ENCODE measurements at places on chromosomes 5 and 9. TPM values are rescaled to one million over a fixed set of nuclear protein-coding genes. Genes with fewer than 3 reads are reported as not detected.

PCDHGA11 gene
- 7.4 TPM for total RNA-seq

MEGF9 gene
- 11.1 TPM for total RNA-seq

CARTPT gene
- not detected for total RNA-seq

UBE2R2 gene
- total RNA-seq = 34.2 TPM

MTAP gene
- total RNA-seq = 29.0 TPM

PCDHGB1 gene
- 1.7 TPM for total RNA-seq

C5orf47 gene
- not detected for total RNA-seq

ARID3C gene
- total RNA-seq = 0.48 TPM

GPX8 gene
- 42.5 TPM for total RNA-seq

PPIC gene
- total RNA-seq = 26.8 TPM

RASGRF2 gene
- total RNA-seq = 5.4 TPM

MYOT gene
- total RNA-seq = not detected

PLPP7 gene
- 2.6 TPM for total RNA-seq

GPR151 gene
- total RNA-seq = not detected

FKTN gene
- total RNA-seq = 16.9 TPM

PCDHB14 gene
- 1.5 TPM for total RNA-seq

GNA14 gene
- 0.63 TPM for total RNA-seq

RFESD gene
- 0.21 TPM for total RNA-seq

TNPO1 gene
- total RNA-seq = 111 TPM

ROR2 gene
- 2.9 TPM for total RNA-seq

ACOT12 gene
- not detected for total RNA-seq

HNRNPK gene
- total RNA-seq = 691 TPM

SOHLH1 gene
- total RNA-seq = not detected

GADD45G gene
- 0.41 TPM for total RNA-seq

FOXD4L6 gene
- not detected for total RNA-seq

FCHSD1 gene
- total RNA-seq = 18.1 TPM

OR13J1 gene
- total RNA-seq = not detected

F2RL2 gene
- 2.0 TPM for total RNA-seq

ATOSB gene
- total RNA-seq = 41.6 TPM

RANBP3L gene
- not detected for total RNA-seq

NOXA1 gene
- total RNA-seq = 0.84 TPM

PCDHGA7 gene
- total RNA-seq = 2.2 TPM

COL5A1 gene
- 92.6 TPM for total RNA-seq

ARSK gene
- 6.7 TPM for total RNA-seq

PCDHGC5 gene
- 0.89 TPM for total RNA-seq

SHISAL2B gene
- not detected for total RNA-seq

NAA35 gene
- 30.3 TPM for total RNA-seq

SPINK13 gene
- not detected for total RNA-seq

Data from kidney epithelial cell (primary cell).